Stomach (tissue), 19 donors: ENCODE measurements at places on chromosomes 5 and 9. TPM values are rescaled to one million over a fixed set of nuclear protein-coding genes. Genes with fewer than 3 reads are reported as not detected.

GRCh38 chr9:87425202-87425601, 72.5 kb upstream of the DAPK1 start:
- no peak for DNase-seq

DNA sequence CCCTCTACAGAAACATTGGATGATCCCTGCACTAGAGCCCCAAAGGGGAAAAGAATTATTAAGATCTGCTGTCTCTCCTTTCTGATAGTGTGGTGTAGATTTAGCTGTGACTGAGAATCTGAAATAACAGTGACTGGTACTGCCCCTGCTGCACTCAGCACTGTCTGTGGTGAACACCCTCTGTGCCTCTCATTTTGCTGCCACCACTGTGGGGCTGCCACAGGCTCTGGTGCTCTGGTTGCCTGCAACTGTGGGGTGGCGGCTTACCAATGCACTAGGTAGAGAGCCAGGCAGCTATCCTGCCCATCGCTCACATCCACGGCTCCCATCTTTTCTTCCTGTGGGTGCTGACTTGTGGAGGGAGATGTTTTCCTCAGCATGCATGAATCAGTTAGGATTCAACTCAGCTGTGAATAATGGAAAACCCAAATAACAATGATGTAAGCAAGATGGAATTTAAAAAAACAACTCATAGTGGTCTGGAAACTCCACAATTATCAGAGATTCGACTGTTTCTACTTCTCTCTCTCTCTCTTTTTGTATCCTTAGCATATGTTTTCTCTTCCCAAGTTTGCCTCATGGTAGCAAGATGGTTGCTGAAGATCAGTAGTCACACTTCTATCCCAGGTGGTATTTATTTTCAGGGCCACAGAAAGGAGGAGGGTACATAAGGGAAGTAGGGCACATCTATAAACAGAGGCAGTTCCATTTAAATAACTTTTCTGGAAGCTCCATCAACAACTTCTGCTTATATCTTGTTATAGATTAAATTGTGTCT, 99.8 kb upstream of the DAP start:
- no peak for DNase-seq

DNA sequence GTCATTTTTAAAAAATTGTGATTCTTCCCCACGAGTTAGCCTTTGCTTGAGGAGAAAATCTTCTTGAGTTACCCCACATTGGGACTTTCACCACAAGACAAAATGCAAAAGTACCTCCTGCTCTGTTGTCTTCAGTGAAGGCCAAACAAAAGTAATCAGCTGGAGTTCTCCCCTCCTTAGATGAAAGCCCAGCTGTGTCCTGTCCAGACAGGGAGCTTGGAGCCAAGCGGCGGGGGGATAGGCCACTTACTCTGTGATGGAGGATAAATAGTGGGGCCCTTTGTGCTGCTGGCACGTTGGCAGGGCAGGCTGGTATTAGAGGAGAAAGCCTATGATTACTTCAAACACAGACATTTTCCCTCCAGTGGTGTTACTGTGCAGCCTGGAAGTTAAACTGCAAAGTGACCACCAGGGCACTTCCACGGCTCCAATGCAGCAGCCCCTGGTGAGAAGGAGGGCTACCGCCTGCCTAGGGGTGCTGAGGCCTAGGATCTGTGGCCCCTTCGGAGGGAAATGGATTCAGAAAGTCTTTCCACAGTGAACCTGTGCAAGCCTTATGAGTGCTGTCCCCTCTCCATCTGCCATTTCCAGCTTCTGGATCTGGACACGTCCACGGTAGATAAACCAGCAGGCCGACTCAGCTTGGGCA, 155.0 kb downstream of the TMEM167A start:
- no peak for DNase-seq

The CTXN3 gene
- polyA plus RNA-seq, result not detected

The AHRR gene
- polyA plus RNA-seq, result 0.63 TPM

The SPATA31C1 gene
- polyA plus RNA-seq, result not detected

The PCDHGA2 gene
- 0.31 TPM for polyA plus RNA-seq
